ENCODE measurements at places on chromosomes 13 and 19.

- no peak for DNase-seq
Observed at GRCh38 chr13:108859197-108860012, 230.0 kb downstream of the MYO16 start.

DNA sequence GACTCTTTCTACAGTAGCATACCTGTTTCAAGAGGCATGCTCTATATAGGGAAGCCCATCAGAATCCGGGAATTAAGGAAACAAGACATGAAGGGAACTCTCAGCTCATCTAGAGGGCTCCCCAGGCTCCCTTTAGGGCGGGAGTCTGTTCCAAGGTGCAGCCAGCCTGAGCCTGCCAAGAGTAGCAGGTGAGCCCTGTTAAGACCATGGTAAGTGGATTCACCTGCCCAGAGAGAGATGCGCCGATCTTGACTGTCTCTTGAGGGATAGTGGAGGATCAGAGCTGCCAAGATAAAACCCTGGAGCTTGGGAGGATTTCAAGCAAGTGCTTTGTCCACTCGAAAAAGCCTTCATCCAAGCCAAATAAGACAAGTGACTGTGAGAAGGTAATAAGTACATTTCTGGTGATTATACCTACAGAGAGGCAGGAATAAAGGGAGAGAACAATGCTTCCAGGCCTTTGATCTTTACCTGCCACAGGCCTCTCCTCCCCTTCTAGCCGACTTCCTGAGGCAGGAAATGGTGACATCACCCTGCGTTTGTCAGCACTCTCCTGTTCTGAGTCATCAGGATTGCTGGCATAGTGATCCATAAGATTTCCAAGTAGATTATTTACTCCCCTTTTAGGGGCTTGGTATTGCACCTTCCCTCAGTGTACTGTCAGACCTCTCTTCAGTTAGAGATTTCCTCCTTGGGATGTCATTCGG, 31.5 kb downstream of the KLF5 start:
- no peak for DNase-seq

- peak; percentile 74 for DNase-seq
Observed at GRCh38 chr19:18291590-18292461, 10.4 kb upstream of the JUND start.

DNA sequence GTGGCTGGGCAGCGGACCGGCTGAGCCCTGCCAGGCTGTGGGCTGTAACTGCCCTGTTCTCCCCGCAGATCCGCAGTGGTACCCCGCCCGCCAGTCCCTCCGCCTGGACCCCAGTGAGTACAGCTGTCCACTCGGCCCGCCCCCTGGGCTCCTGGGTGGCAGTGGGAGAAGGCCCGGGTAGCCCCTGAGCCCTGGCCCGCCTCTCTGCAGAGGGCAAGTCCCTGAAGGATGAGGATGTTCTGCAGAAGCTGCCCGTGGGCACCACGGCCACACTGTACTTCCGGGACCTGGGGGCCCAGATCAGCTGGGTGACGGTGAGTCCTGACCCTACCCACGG, 8.3 kb downstream of the NDUFB7 start:
- no peak for DNase-seq

GRCh38 chr19:1264801-1265614, 4.1 kb upstream of the CIRBP start:
- DNase-seq: no peak

DNA sequence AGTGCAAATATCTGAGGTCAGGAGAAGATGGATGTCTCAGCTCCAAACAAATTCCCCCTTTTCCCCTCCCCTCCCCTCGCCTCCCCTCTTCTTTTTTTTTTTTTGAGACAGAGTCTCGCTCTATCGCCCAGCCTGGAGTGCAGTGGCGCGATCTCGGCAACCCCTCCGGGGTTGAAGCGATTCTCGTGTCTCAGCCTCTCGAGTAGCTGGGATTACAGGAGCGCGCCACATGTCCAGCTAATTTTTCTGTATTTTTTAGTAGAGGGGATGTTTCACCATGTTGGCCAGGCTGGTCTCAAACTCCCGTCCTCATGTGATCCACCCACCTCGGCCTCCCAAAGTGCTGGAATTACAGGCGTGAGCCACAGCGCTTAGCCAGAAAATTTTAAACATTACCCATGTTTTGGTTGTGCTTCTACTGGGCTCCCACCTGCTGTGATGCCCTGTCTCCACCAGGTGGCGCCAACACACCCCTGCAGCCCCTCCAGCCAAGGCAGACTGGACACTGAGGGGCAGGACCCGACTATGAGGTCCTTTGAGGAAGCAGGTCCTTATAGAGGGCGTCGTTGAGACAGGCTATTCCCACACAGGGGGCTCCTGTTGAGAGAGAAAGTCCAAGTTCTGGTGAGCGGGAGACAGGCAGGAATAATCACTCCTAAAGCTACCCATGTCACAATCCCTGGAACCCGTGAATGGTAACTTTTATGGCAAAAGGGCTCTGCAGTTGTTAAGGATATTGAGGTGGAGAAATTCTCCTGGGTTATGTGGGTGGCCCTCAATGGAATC, 6.3 kb downstream of the ERICH4 start:
- DNase-seq: peak; percentile 64

DNA sequence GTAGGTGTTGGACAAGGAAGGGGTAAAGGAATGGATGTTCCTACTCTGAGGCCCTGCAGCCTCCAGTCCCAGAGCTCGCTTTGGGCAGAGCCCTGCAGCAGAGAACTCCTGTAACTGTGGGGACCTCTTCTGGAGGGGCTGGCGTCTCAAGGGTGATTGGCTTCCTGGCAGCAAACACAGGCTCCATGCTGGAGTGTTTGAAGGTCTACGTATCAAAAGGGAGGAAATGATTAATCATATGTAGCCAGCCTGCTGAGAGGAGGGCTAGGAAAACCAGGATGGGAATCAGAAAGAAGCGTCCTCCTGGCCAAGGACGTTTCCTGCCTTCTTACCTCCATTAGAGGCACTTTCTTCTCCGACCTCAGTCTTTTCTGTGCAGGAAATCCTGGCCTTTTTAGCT, 208.5 kb downstream of the TSHZ3 start:
- DNase-seq: no peak

- DNase-seq: no peak
Observed at GRCh38 chr13:47289567-47289966, 392.7 kb upstream of the HTR2A start.

DNA sequence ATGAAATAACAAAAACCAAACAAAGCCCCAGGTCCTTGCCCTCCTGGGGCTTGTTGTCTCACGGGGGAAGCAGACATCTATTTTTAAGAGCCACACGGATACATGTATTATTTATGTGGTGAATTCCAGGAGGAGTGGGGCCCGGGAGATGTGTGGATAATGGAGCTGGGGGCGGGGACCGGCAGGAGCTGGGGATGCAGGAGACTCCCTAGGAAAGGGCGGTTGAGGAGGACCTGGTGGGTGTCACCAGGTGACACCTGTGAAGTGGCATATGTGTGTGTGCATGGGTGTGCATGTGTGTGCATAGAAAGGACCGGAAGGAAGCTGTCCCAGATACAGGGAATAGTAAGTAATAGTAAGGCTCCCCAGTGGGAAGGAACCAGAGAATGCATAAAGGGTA, 148.9 kb downstream of the URI1 start:
- DNase-seq: no peak

- no peak for DNase-seq
Observed at GRCh38 chr19:2110822-2111221, 14.1 kb downstream of the IZUMO4 start.

- DNase-seq: no peak
Observed at GRCh38 chr13:77994166-77994565, 75.5 kb upstream of the EDNRB start.

GRCh38 chr19:30263830-30264381, 108.3 kb upstream of the ZNF536 start:
- DNase-seq: no peak

GRCh38 chr13:113122550-113123225, at the start of gene F10:
Gene F10 (plus strand): TSS chr13:113122799. CDS start chr13:113122856, 57 bp downstream.
- DNase-seq: no peak

GRCh38 chr13:27482983-27483382, 32.6 kb upstream of the MTIF3 start:
- DNase-seq: no peak

- no peak for DNase-seq
Observed at GRCh38 chr19:54262066-54262465, 5.0 kb upstream of the LILRB5 start.

DNA sequence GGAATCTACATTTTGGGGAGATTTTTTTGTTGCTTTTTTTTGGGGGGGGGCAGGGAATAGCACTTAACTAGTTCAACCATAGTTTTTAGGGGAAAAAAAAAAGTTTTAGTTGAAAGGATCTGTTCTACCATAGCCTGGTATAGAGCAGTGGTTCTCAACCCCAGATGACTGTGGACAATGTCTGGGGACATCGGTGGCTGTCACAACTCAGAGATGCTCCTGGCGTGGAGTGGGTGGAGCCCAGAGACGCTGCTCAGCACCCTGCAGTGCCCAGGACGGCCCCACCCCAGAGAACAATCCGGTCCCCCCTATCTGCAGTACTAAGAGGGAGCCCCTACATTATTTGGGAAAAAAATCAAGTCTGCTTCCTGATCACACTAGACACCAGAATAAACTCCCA, 8.3 kb downstream of the GNG7 start:
- DNase-seq: no peak

DNA sequence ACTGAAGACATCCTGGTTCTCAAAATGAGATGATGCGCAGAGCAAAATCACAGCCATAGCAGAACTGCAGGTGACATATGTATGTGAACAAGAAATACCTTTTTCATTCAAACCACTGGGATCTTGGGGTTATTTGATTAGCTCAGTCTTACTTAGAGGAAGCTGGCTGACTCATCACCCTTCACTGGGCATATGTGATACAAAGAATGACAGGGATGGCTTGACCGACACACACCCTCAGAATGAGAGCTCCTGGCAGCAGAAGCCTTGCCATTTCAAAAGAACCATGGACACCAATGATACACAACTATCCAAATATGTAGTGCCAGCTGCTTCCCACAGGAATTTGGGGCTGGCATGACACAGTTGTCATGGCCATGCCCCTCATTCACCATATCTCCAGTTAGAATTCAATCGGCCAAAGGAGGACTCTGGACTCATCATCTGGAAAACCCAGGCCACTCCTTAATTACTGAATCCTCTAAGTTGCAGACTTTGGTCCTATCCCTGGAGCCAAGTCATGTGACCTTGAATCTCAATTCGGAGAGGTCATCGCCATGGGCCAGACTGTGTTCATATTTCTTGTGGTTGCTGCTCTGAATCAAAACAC, 115.8 kb downstream of the KATNAL1 start:
- no peak for DNase-seq

DNA sequence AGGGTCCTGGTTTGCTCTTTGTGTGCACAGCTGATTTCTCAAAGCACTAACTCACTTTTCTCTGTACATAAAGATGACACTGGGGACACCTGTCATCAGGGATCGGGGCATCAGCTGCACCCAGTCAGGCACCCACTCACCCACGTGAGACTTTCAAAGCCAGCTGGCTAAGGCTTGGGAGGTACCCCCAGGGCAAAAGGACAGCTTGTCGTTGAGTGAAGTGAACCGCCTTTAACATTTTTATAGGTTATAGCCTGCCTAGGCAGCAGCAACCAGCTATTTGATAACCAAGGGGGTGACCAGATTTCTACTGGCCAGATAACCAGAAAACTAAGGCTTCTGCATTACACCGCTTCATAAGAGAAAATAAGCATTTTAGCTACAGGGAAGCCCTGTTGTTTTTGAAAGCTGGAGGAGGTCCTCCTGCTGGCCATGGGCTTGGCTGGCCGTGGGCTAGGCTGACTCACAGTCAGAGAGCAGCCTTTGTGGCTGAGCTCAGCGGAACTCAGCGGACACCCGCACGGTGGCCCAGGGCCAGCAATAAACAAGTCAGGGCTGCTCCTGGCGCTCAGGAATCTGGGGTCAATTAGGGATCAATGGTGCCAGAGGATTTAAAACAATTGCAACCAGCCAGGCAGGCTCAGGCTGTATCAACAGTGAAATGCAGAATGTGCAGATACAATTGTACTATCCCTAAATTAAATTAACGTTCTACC, 57.1 kb downstream of the ALOX5AP start:
- no peak for DNase-seq

GRCh38 chr13:46720189-46720588, 76.8 kb downstream of the ESD start:
- DNase-seq: no peak

GRCh38 chr19:48095612-48096175, 14.9 kb downstream of the PLA2G4C start:
- no peak for DNase-seq

GRCh38 chr19:18593367-18594095, 4.9 kb downstream of the REX1BD start:
- DNase-seq: no peak

- peak; percentile 28 for DNase-seq
Observed at GRCh38 chr19:10193790-10194499, 808 bp downstream of the DNMT1 start.

DNA sequence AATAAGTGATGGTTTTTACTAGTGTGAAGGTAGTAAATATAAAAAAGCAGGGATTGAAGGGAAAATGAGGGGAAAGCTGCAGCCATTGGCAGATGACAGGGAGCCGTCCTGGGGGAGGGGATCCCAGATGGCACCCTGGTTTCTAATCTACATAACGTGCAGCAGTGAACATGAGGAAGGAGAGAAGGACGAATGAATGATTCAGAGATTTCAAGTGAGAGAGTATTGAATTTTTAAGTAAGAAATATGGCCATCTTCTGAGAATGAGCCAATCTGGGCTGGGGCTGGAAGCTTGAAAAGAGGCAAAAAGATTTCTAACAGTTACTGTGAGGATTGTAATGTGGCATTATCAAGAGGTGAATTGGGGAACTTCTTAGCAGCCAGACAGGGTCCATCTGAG, 414.2 kb downstream of the MYO16 start:
- no peak for DNase-seq

- no peak for DNase-seq
Observed at GRCh38 chr13:26441476-26441875, 116.0 kb upstream of the WASF3 start.

GRCh38 chr13:114081761-114082681, 50.4 kb downstream of the RASA3 start:
- DNase-seq: no peak

- no peak for DNase-seq
Observed at GRCh38 chr13:100552755-100553154, 35.8 kb downstream of the GGACT start.

DNA sequence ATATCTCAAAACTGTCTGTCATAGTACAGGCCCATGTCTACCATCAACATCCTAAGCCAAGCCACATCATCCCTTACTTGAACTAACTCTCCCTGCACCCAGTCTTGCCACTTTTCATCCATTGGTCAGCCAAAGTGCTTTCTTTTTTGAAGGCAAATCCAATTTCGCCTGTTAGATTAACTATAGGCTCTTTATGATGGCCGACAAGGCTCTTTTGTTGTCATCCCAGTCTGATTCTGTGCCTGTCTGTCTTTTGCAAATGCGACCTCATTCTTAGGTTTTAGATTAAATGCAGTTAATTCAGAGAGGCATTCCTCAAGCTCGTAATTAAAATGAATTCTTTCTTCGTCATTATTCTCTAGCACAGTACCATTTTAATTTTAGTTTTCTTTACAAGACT, 148.3 kb downstream of the HS6ST3 start:
- DNase-seq: no peak

DNA sequence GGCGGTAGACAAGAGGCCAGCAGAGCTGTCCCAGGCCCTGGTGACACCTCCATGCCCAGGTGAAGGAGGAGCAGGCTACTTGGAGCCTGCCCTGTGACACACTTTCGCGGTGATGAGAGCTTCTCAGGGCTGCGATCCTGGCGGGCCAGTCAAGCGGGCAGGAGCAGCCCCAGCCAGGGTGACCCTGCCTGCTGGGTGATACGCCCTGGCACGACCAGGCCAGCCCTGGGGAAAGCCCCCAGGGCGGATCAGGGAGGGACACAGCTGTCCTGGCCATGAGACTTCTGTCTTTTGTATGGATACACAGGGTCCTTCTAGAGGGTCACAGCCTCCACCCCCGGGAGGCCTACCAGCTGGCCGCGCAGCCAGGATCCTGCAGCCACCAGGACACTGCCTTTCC, 13.1 kb downstream of the DNM2 start:
- no peak for DNase-seq

- DNase-seq: no peak
Observed at GRCh38 chr13:39100996-39101738, 62.9 kb downstream of the NHLRC3 start.

All from hematopoietic multipotent progenitor cell treated with erythropoietin and hydrocortisone succinate and interleukin-3 and kit ligand, for 8 days (in vitro differentiated cells).